ENCODE measurements at places on chromosomes 2 and 18.

DNA sequence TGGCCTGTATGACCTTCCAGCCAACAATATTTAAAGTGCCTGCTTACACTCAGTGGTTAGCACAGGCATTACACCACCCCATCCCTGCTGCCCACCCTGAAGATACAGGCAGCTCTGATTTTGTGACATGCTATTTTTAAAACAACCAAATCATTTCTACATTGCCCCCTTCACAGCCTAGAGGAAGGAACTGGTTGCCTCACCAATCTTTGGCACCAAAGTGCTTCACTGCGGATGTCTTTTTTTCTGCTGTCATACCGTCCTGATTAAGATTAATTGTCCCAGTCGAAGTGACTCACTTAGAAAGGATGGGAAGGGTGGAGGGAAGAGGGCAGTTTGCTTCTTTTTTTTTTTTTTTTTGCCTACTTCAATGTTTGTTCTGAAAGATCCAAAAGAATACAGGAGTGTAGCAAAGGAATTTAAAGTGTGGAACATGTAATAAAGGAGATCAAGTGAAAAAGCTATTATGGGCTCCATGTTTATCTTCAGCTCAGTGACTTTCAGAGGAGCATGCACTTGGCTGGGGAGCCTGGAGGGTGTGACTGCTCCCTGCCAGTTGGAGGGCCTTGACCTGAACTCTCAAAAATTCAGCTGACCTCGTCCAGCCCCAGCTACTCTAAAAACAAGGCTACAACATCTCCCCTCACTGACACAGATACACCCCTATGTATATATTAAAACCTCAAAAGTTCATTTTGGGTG, 501.1 kb upstream of the TNP1 start:
- peak; percentile 96 for DNase-seq

GRCh38 chr18:3873698-3874097, 423.7 kb downstream of the TGIF1 start:
- no peak for DNase-seq

DNA sequence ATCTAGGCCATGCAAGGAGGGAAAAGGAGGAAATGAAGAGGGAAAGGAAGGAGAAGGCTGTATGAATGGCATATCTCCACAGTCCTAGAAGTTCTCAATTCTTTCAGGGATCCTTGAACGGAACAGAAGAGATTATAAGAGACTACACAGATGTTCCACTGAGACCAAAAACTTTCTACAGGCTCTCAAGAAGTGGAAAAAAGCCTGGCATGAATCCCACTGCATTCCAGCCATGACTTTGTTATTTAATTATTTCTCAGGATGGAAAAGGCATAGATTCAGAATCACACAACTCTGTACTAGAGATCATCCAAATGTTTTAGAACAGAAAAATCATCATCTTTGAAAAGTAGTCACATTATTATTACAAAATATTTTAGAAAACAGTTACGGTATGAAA, 131.7 kb upstream of the CDH20 start:
- peak; percentile 38 for DNase-seq

- no peak for DNase-seq
Observed at GRCh38 chr18:25842665-25843064, 247.7 kb downstream of the SS18 start.

GRCh38 chr18:59993560-59993959, 93.8 kb downstream of the PMAIP1 start:
- DNase-seq = no peak

GRCh38 chr2:28601616-28602015, 105.8 kb downstream of the PLB1 start:
- DNase-seq = no peak

- DNase-seq = no peak
Observed at GRCh38 chr2:222439692-222440091, 15.3 kb downstream of the SGPP2 start.

All from fibroblast of skin of right quadriceps (primary cell).